T-helper 2 cell treated with Interferon-gamma antibody and Interleukin-4, amounts not matched to agents 5 μg/mL and 100 μg/mL, for 36 hours (primary cell): ENCODE measurements at places on chromosomes 12 and 14.

- DNase-seq: no peak
These were observed 6.4 kb upstream of the LACRT start for GRCh38 chr12:54641089-54641488.

DNA sequence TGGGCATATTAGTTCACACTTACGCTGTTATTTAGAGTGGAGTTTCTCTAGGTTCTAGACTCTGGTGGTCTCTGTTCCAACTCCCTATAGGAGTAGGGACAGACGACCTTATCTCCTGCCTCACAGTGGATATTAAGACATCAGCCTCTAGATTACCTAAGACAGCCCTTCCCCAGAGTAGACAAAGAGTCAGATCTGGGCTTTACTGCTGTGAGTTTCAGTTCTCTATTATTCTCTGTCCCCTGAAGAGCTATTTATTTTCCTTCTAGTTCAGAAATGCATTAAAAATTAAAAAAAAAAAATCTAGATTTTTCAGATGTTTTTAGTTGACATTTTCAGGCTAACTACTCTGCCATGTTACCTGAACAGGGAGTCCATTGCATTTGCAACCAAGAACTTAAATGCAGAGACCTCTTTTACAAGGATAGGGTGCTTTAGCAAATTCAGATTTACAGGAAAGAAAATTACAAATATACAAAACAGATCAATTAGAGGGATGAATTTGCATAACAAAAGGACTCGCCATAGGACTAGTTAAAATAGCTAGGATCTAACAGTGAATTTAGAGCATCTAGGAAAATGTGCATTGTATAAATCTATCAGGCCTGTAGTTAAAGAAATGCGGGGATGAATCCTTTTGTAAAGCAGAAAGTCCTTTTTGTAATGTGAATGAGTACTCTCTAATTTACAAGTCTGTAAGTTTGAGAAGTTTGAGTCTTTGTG, 381.4 kb downstream of the APAF1 start:
- no peak for DNase-seq

DNA sequence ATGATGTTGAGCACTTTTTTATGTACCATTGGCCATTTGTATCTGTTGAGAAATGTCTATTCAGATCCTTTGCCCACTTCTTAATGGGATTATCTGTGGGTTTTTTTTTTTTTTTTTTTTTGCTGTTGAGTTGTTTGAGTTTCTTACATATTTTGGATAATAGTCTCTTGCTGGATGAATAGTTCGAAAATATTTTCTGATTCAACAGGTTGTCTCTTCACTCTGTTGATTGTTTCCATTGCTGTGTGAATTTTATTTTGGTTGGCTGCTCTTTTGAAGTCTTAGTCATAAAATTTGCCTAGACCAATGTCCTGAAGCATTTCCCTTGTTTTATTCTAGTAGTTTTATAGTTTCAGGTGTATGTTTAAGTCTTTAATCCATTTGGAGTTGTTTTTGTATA, 64.5 kb downstream of the CAND1 start:
- DNase-seq: no peak

GRCh38 chr12:119512772-119513497, 80.6 kb upstream of the TMEM233 start:
- DNase-seq: no peak

DNA sequence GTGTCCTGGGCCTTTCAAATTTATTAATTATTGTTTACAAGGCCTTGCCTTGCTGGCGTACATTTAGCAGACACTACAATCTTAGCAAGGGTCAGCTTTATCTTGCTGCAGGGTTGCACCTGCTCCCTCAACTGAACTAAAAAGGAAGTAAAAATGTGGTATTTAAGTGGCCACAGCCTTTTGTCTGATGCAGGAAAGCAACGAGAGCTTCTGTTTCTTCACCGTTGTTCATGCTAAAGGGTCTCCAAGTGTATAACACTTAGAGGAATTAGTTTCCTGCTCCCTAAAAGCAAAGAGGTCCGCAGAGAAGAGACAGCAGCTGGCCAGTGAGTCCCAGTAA, 62.8 kb upstream of the EGLN3 start:
- no peak for DNase-seq

DNA sequence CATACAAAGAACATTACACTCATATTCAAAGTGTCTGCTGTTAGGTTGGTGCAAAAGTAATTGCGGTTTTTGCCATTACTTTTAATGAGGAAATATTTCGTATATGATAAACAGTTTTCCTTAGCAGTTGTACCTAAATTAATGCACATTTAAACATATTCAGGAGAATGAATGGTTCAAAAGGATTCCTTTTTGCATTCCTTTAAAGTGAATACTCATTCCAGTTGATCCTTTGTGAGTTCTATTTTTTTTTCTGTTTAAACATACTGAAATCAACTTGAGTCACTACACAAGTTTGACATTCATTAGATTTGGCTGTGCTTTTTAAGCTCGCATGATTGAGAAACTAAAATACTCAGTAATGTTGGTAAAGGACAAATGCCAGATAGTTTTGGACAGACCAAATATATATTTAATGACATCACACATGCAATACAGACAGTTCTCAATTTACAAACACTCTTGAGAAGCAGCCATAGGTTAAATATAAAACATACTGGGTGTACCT, 13.8 kb upstream of the SLC38A2 start:
- DNase-seq: no peak

GRCh38 chr12:56229916-56230431, at the start of gene SLC39A5:
Gene SLC39A5 (plus strand): TSS chr12:56230051. CDS start chr12:56231275, 1,224 bp downstream.
- no peak for DNase-seq

DNA sequence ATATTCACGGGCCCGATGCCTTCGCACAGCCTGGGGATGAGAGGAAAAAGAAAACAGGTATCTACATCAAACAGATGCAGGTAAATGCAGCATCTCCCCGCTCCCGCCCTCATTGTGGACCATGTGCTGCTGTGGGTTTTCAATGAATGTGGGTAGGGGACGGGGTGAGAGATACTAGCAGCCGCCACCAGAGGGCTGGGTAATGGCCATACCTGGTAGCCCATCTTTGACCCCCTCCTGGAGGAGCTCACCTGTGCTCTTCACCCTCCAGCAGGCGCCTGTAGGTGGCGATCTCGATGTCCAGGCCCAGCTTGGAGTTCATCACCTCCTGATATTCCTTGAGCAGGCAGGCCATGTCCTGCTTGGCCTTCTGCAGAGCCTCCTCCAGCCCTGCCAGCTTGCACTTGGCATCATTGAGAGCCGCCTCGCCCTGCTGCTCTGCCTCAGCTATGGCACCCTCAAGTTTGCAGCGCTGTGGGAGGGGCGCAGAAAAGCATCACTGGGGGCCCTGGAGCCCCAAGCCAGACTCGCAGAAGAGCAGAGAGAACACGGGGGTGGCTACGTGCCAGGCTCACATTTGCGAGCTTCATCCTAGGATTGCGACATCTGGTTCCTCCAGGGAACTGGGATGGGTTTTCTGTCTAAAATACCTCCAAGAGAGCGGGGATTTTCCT, 10.2 kb downstream of the KRT82 start:
- DNase-seq: no peak

GRCh38 chr12:28308891-28309290, 118.6 kb downstream of the CCDC91 start:
- no peak for DNase-seq

GRCh38 chr12:13606290-13606689, 375.1 kb downstream of the GRIN2B start:
- DNase-seq: no peak

DNA sequence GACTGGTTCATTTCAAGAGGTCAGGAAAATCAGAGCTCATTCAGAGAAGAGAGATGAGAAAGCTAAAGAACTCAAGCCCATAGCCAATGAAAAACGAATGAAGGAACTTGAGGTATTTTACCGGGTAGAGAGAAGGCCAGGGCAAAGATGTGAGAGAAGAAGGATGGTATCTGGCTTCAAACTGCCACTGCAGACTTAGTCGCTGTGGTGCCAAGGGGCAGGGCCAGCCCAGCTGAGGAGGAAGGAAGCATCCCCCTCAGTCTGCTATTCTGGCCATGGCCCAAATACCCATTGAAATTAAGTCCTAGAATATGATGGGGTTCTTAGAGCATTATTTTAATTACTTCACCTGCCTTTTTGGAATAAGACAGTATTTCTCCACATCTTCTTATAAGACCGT, 69.2 kb downstream of the ANO2 start:
- DNase-seq: no peak
